ENCODE measurements at places on chromosomes 6 and 20. TPM values are rescaled to one million over a fixed set of nuclear protein-coding genes. Genes with fewer than 3 reads are reported as not detected.

- no peak for DNase-seq
Observed at GRCh38 chr6:167963589-167964057, 33.8 kb upstream of the KIF25 start.

GRCh38 chr20:60630609-60631008 is 621.5 kb upstream of the CDH4 start:
- DNase-seq = no peak

GRCh38 chr20:40894237-40894630 is 134.4 kb upstream of the TOP1 start:
- no peak for DNase-seq

The TFAP2D gene
- total RNA-seq = not detected

The GLP1R gene
- total RNA-seq = not detected

- no peak for DNase-seq
Observed at GRCh38 chr20:23587631-23588030, 18.1 kb downstream of the CST9 start.

- no peak for DNase-seq
Observed at GRCh38 chr6:20427856-20428255, 26.2 kb downstream of the E2F3 start.

DNA sequence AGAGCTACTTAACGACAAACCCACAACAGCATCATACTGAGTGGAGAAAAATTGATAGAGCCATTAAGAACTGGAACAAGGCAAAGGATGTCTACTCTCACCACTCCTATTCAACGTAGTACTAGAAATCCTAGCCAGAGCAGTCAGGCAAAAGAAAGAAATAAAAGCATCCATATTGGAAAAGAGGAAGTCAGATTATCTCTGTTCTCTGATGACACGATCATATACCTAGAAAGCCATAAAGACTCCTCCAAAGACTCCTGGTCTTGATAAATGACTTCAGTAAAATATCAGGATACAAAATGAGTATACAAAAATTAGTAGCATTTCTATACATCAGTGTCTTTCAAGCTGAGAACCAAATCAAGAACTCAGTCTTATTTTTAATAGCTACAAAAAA is 17.0 kb upstream of the FHL5 start:
- no peak for DNase-seq

DNA sequence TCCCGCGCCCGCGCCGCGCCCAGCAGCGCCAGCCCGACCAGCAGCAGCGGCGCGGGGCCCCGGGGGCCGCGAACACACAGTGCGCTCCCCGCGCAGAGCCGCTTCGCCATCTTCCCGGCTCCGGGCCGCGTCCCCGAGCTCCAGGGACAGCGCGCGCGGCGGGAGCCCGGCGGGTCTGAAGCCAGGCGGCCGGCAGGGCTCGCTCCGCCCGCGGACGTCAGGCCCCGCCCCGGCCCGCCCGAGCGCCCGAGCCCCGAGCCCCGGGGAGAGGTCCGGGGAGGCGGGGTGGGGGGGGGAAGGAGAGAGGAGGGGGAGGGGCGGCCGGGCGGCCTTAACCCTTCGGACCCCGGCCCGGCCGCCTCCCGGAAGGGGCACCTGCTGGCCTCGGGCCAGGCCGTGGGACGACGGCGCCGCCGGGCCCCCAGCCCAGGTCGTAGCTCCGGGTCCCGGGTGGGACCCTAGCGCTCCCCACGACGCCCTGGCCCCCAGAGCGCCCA is at the start of gene LAMA5:
Gene LAMA5, minus strand, starts transcription at position 177 of the 497 bp plus-strand sequence. Its CDS starts 67 bp downstream, at position 110.
- DNase-seq = no peak

The FGD2 gene
- not detected for total RNA-seq

DNA sequence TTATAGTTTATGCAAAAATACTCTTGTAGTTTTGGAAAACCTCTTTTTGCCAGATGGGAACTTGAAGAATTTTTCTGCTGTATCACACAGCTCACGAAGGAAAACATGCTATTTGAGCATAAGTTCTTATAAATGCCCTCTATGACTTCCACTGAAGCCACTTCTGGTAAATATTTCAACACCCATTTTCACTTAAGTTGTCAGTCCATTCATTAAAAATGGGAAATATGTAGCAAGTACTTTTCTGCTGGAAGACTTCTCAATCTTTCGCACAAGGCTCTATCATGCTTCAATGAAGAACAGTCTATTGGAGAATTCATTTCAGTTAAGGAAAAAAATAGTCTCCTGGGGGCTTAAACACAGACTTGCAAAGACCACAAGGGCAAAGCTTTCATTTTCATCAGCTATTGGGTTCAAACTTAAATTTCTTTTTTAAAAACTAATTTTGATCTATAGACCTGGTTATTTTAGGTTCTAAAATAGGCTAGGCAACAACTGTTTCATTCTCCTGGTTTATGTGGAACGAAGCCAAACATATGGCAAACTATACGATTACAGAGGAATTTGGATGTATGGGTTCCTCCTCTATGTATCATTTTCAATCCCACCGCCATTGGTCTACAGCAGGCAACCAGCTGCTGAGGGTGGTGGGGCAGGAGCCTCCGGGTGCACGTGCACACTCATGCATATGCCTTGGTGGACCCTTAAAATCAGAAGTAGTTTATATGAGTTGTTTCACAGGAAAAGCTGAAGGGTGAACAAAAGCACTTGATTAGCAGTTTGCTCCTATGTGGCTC is 38.7 kb downstream of the LAMA4 start:
- DNase-seq = no peak

The GHRH gene
- total RNA-seq = not detected

The WFDC10B gene
- not detected for total RNA-seq

DNA sequence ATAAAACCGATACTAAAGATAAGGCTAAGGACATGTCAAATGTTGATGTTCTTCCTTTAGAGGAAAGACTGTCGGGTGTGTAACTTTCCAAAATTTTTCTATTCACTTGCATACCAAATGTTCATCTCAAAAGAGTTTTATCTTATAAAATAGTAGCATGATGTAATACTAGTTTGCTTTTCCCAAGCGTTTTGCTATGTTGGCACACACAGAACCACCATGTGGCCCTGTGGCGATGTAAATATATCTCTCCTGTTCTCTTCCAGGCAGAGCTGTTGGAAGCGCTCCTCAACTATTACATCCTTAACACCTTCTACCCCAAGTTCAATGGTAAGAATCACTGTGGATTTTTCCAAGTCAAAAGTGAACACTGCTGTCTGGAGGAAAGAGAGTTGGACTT is 26.5 kb downstream of the LBP start:
- no peak for DNase-seq

DNA sequence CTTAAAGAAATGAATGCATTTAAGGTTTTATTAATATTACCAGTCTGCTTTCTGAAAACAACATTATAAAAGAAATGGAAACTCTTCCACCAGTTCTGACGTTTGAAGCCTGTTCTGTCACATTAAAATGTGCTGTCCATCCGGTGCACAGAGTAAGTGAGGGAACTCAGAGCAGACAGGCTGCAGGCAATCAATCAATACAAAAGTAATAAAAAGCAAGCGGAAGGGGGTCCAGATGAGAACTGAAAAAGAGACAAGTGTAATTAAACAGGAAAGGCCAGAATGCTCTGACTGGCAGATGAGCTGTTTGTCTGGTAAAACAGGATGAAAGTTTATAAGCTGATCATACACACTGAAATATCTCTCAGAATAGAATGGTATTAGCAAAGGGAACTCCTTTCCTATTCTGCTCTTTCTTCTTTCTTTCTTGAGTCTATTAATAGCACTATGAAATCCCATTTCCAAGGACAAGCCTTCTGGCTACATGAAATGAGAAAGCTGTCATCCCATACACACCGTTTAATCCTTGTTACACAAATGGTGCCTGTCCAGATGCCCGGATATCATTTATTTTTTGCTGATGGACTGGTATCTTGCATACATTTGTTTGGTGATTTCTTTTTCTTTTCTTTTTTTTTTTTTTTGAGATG is 94.3 kb downstream of the RAMACL start:
- no peak for DNase-seq

The MUCL3 gene
- not detected for total RNA-seq

DNA sequence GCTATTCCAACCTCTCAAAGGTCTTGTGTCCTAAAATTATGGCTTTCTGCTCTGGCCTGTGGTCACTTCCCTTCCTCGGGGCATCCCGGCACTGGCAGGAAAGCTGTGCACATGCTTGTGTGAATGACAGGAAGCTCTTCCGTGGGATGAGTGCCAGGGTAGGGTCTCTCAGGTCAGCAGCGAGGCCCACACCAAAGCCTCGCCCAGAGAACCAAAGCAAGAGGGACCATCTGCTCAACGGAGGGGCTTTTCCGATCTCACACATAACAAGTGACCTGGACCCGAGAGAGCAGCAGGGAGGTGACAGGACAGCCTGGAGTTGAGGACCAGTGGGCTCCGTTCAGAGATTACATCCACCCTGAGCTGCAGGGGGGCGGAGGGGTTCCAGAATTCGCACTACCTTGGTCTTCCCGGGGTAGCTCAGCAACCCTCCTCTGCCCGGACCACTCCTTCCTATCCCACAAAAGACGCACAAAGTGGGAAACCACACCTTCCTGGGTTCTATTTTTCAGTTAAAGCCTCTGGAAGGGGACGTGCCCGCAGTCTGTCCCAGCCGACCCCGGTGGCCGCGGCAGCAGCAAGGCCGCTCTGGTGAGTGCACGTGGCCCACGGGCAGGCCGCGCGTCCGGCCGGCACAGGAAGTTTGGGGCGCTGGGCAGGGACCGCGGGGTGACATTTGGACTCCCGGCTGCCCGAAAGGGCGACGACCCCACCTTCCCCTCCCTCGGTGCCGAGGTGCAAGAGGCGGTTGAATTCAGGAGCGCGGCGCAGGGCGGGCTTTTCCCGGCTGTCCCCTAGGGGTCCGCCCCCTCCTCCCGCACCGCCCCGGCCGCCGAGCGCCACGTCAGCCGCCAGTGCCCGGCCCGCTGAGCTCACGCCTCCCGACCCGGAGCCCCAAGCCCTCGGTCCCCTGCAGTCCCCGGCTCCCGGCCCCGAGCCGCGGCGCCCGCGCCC is 988 bp downstream of the TXNDC5 start:
- peak; percentile 24 for DNase-seq

- peak; percentile 81 for DNase-seq
Observed at GRCh38 chr20:33647603-33648395, 14.3 kb upstream of the C20orf144 start.

The PNPLA1 gene
- total RNA-seq = not detected

DNA sequence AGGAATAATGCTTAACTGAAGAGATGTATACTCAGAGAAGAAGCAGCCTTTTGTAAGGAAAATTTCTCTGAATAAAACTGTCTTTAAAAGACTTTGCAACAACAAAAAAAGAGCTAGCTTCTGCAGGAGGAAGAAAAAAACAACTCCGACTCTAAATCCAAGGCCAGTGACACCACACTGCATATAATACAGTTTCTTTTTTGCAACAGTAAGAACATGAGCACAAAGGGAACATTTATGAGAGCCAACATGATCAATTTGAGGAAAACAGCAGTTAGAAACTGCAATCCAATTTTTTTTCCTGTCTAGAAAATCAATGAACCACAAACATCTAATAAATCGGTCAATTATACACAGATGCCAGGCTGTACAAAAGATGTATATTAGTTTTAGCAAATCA is 42.9 kb upstream of the UST start:
- DNase-seq = no peak

The SPATS1 gene
- total RNA-seq = not detected

DNA sequence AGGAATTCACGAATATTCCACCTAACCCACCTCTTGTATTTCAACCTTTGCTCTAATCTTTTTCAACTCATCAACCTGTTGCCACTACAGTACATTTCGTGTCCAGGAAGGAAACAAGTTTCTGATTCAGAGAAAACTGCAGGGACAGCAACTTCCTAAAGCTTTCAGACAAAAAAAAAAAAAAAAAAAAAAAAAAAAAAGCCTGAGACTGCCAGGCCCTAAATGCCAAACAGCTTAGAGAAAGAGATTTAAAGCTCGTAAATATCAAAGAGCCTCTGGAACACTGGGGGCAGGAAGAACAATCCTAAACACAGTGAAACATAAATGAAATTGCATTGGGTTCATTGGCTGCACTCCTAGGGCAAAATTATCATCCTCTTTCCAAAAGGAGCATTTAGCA is 411.2 kb upstream of the SPTLC3 start:
- no peak for DNase-seq

- DNase-seq = no peak
Observed at GRCh38 chr6:97939440-97940168, 656.6 kb upstream of the MMS22L start.

DNA sequence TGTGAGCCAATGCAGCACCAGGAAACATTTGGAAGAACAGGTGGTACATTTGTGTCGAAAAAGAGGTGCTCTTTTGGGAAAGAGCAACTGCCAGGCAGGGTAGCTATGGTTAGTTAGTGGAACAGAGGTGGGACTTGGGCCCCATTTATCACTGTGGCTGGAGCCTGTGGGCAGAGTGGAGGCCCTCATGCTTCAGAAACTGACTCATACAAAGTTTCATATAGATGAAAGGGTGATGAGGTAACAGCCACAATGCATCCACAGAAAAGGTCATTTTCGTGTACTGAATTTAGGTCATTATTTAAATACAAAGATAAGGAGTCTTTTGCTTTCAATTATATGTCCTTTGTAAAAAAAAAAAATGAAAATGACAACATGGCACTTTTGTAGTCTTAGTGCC is 76.4 kb upstream of the HS3ST5 start:
- peak; percentile 1 for DNase-seq

The VSX1 gene
- total RNA-seq = not detected
